CD4-positive, alpha-beta T cell treated with Interleukin-4 for 4 hours (primary cell): ENCODE measurements at places on chromosomes 11 and 22.

DNA sequence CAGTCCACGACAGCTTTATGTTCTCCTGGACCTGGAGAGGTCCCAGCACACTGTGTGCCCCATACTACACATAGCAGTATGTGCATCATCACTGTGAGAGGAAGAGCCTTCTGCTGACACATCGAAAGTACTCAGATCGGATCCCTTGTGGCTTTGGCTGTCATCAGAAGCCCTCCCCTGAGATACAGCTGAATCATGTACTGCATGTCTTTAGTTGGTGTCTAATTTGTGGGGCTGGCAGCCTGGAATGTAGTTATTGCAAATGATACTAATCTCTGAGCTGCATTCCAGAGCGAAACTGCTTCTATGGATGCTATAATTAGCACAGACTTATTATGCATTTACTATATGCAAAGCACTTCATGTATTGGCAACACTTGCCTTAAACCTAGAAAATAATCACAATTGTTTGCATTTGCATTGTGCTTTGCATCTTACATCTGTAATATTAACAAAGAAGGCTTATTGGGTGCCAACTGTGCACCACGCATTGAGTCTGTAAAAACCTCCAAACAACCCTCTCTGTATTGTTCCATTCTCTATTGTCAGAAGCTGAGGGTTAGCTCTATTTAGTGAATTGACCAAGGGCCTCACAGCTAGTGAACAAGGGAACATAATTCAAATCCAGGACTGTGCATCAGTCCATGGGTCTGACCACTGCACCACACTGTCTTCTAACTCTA lies 89.2 kb upstream of the CRTAM start:
- DNase-seq, result peak; percentile 80

DNA sequence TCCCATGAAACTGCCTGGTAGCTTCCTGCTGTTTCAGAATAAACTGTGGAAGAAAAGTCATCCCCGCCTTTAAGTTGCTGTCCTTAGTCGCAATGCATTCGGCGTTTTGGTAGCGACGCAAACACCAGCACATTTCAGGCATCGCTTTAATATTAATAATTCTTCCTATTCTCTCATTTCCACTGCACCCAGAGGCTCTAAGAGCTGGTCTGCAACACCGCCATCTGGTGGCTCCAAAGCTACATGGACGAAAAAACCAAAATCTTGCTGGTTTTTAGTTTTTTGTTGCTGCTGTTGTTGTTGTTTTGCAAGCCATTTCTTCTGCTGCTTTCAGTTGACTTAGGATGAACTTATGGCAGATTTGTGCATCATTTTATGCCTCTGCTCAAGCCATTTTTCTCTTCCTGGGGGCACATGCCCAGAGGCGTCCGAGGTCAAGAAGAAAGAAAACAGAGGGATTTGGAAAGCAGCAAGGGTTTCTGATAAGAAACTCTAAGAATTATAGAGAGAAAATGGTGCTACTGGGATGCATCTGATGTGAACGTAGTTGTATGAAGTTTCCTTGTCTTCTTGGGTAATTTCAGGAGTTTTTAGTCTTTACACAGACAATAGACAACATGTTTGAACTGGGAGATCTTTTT lies 345.4 kb upstream of the KIRREL3 start:
- DNase-seq, result no peak

DNA sequence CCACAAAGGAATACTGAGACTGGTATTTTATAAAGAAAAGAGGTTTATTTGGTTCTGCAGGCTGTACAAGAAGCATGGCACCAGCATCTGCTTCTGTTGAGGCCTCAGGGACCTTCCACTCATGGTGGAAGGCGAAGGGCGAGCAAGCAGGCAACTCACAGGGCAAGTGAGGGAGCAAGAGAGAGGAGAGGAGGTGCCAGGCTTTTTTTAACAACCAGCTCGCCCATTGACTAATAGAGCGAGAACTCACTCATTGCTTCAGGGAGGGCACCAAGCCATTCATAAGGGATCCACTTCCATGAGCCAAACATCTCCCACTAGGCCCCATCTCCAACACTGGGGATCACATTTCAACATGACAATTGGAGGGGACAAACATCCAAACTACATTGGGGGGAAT lies 1.2 kb downstream of the PTS start:
- DNase-seq, result no peak

DNA sequence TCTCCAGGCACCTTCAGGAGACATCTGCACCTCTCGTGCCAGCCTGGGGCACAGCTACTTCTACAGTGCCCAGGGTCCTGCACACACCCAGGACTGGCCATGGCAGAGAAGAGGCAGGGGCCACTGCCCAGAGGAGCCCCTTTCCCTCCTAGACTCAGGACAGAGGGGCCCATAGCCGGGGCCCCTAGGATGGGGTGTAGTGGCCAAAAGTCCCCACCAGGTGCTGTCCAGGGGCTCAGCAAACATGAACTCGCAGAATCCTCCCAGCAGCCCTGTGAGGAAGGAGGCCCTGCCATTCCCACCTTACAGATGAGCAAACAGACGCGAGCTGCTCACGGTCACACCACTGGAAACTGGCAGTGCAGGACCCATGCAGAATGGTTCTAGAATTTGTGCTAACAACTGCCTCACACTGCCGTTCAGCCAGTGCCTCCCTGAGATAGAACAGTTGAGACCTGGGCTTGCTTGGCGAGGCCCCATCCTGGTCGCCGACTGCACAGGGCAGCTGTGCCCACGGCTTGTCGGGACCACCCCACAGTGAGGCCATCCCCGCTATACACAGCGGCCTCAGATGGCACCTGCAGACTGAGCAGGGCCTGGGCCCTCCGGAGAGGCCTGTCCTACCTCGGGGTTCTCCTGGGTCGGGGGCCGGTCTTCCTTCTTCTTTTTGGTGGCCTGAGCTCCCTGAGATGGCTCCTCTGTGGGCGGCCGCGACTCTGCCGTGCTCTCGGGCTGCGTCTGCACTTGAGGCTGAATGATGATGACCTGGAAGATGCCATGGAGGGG lies 96.4 kb downstream of the PHF21B start:
- no peak for DNase-seq

DNA sequence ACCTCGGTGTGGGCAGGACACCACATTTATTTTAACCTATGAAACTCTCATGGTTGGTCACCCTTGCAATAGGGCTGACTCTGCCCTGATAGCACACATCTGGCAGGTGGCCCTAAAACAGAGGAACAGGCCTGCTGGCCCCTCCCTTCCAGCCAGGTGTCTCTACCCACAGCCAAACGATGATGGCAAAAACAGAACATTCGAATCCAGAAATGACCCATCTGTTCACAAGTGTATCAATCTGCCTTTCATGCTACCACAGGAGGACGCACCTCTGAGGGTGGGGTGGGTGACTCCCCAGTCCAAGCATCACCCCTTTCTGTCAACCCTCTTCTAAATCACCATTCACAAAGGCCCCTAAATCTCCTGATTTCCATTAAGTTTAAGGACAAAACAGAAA lies 118.1 kb downstream of the ETS1 start:
- DNase-seq, result no peak
